ENCODE measurements at places on chromosomes 16 and 17. TPM values are rescaled to one million over a fixed set of nuclear protein-coding genes. Genes with fewer than 3 reads are reported as not detected.

KRTAP2-1 gene
- total RNA-seq: not detected

SEPTIN12 gene
- total RNA-seq: not detected

MGRN1 gene
- total RNA-seq: 26.4 TPM

GSG1L gene
- total RNA-seq: not detected

CDK3 gene
- total RNA-seq: 1.5 TPM

CD300C gene
- 0.76 TPM for total RNA-seq

MLST8 gene
- 58.6 TPM for total RNA-seq

HOXB3 gene
- 4.8 TPM for total RNA-seq

ITGAD gene
- total RNA-seq: not detected

SPECC1 gene
- 4.2 TPM for total RNA-seq

PRDM7 gene
- total RNA-seq: not detected

OSGIN1 gene
- 1.1 TPM for total RNA-seq

CA4 gene
- total RNA-seq: not detected

HOXB7 gene
- 7.1 TPM for total RNA-seq

SPN gene
- total RNA-seq: not detected

KREMEN2 gene
- not detected for total RNA-seq

- no peak for DNase-seq
Observed at GRCh38 chr17:21374441-21375161, 1.6 kb upstream of the KCNJ12 start.

- no peak for DNase-seq
Observed at GRCh38 chr17:354651-355556, 2.3 kb upstream of the RPH3AL start.

- DNase-seq: no peak
Observed at GRCh38 chr17:77242118-77242851, 101.5 kb downstream of the SEC14L1 start.

DNA sequence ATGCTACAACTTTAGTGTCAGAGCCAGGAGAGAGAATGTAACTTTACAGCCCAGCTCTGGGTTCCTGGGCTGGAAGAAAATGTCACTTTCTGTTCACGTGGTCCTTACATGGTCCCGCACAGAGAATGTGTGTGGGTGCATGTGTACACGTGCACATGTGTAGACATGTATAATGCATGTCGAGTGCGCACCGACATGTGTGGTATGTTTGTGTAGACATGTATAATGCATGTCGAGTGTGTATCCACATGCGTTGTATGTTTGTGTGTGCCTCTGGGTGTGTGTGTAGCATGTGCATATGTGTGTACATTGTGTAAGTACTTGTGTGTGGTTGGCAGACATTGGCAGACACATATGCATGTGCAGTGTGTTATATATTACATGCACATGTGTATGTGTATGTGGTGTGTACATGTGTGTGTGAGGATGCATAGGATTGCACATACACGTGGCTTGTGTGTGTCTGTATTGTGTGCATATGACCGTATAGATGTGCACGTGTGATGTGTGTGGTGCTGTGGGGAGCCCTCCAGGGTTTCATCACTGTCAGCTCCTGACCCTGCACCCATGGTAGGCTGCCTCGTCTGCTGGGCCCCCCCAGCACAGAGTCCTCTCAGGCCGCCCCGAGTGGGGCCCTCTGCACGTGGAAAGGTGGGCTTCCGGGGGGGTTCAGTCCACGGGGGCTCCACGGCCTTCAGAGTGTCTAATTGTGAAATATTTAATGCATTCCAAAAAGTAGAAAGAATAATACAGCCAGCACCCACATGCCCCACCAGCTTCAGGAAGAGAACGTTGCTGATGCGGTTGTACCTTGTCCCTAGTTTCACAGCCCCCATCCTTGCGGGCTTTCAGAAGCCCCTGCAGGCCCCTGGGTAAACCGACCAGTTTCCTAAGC, 214.2 kb upstream of the GSE1 start:
- no peak for DNase-seq

- no peak for DNase-seq
Observed at GRCh38 chr16:85927959-85928358, 29.0 kb downstream of the IRF8 start.

GRCh38 chr17:17818088-17818526, 18.7 kb downstream of the SREBF1 start:
- peak; percentile 68 for DNase-seq

GRCh38 chr16:56871172-56871593, 6.2 kb downstream of the SLC12A3 start:
- DNase-seq: peak; percentile 87

GRCh38 chr17:73795730-73796129, 151.5 kb upstream of the SDK2 start:
- DNase-seq: no peak

GRCh38 chr16:937723-938122, 33.1 kb downstream of the LMF1 start:
- DNase-seq: no peak

DNA sequence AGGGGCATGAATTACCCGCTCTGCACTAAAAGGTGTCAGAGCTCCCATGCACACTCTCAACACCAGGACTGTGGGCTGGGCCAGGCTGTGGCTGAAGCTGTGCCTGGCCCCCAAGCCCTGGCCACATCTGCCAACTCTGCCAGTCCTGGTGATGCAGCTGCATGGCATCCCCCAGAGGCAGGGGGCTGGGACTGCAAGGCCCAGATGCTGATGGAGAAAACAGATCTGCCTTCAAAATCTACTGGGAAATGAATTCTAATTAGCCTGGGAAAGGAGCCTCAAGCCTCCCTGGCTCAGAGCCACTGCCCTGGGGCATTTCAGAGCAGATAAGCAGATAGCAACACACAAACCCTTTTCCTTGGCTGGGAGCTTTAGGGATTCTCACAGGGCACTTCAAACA, 3.4 kb downstream of the CHST6 start:
- DNase-seq: peak; percentile 28

- DNase-seq: no peak
Observed at GRCh38 chr16:56513091-56513490, 6.7 kb downstream of the BBS2 start.

GRCh38 chr17:64382061-64382583, 8.5 kb downstream of the PECAM1 start:
- DNase-seq: no peak

- no peak for DNase-seq
Observed at GRCh38 chr17:74271281-74271680, 2.8 kb upstream of the DNAI2 start.

- DNase-seq: no peak
Observed at GRCh38 chr17:78988152-78988551, 8.4 kb upstream of the LGALS3BP start.

DNA sequence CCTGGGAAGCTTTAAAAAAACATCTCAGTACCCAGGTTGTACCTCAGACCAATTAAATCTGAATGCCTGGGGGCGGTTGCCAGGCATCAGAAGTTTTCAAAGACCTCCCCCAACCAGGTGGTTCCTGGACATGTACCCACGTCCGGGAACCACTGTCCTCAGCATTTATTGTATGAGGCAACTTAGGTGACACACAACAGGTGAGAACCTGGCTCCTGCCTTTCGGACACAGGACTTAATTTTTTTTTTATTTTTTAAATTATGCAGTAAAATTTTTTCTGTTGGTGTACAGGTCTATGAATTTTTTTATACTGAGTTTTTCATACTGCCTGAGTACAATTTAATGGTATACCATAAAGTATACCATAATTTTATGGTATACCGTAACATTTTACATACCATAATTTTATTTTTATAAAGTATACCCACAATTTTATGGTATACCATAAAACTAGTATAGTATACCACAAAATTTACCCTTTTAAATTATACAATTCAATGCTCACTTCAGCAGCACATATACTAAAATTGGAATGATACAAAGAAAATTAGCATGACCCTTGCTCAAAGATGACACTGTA, 38.7 kb upstream of the DHX8 start:
- no peak for DNase-seq

GRCh38 chr17:58556833-58557250, 42.4 kb upstream of the MTMR4 start:
- DNase-seq: no peak

DNA sequence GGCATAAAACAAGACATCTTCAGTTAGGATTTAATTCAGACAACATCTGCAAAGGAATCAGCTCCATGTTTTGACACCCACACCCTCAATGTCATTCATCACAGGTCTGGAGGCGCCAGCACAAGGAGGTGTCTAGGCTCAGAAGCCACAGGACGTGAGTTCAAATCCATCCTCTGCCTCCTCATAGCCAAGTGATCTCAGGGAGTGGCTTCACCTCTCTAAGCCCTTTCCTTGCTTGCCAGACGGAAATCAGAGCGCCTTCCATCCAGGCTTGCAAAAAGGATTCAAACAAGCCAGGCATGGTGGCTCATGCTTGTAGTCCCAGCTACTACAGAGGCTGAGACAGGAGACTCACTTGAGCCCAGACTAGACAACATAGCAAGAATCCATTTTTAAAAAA, 84.6 kb downstream of the GSG1L start:
- DNase-seq: no peak

DNA sequence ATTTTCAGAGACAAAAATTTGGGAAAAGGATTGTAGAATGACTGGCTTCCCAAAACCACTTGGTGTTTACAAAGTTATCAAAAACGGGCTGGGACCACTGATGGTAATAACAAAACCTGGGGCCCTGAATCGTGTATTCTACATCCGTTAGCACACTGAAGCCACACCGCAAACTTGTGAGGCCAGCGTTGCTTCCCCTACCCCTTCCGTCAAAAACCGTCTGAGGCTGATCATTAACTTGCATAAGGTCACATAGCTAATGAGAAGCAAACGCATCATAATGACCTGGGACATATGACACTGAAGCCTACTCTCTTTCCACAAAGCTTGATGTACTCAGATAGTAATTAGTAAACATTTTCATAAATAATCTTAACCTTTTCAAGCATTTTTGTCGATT, 704.3 kb downstream of the MAF start:
- DNase-seq: no peak

GRCh38 chr16:87436225-87437172, 44.4 kb downstream of the MAP1LC3B start:
- DNase-seq: peak; percentile 73

- peak; percentile 97 for DNase-seq
Observed at GRCh38 chr17:42895185-42895555, 5.4 kb upstream of the G6PC1 start.

- peak; percentile 51 for DNase-seq
Observed at GRCh38 chr17:34706029-34706428, 126.6 kb downstream of the TMEM132E start.

DNA sequence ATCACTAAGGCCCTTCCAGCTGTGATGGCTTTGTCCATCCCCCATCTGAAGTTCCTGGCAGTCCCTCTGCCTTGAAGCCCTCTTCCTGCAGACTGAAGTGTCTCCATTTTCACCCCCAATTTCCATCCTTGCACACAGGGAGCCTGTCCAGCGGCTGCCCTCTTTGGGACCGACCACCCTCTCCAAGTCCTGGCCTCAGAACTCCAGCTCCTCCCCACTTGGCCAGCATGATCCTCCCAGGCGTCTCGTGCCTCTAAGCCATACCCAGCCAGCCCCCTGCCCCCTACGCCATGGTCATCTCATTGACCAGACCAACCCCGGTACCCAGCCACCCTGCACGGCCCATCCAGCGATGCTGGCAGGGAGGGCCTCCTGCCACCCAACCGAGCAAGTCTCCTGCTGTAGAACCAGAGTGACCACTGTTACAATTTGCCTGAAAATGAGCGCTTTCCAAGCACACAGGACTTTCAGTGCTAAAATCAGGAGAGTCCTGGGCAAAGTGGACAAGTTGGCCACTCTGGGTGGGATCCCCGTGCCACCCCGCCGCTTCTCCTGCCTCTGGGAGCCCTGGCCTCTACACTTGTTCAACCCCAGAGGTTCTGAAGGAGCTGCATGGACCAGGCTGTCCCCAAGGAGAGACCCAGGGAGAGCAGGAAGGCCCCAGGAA, 362.0 kb downstream of the SEC14L1 start:
- DNase-seq: no peak

GRCh38 chr16:21950782-21951521, 2.2 kb upstream of the UQCRC2 start:
- DNase-seq: peak; percentile 63

- no peak for DNase-seq
Observed at GRCh38 chr17:19295473-19296135, 58.4 kb downstream of the EPN2 start.

- peak; percentile 61 for DNase-seq
Observed at GRCh38 chr16:87233928-87234327, 83.3 kb downstream of the C16orf95 start.

- DNase-seq: no peak
Observed at GRCh38 chr16:66295761-66296546, 70.5 kb upstream of the CDH5 start.

DNA sequence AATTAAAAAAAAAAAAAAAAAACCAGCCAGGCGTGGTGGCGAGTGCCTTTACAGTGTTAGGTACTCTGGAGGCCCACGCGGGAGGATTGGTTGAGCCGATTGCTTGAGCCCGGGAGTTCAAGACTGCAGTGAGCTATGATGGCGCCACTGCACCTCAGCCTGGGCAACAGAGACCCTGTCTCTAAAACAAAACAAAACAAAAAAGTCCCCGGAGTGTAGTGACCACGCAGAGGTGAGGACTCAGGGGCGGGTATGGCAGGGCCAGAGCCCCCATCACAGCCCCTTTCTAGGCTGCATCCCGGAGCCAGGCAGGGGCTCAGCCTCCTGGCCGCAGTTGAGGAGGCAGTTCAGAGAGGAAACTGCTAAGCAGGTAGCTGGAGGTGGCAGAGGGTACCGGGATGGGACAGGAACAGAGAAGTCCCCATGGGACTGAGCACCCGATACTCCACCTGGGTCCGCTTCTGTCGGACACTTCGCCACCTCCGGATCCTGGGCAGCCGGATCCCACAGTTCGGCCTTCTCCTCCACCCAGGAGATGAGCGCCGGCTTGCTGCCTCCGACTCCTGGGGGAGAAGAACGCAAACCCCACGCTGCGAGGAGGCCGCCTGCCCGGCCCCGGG, 800 bp downstream of the ZNF747 start:
- DNase-seq: peak; percentile 62

- DNase-seq: peak; percentile 77
Observed at GRCh38 chr17:39231591-39232551, 6.1 kb upstream of the STAC2 start.

- no peak for DNase-seq
Observed at GRCh38 chr16:1792836-1793577, 498 bp downstream of the IGFALS start.

DNA sequence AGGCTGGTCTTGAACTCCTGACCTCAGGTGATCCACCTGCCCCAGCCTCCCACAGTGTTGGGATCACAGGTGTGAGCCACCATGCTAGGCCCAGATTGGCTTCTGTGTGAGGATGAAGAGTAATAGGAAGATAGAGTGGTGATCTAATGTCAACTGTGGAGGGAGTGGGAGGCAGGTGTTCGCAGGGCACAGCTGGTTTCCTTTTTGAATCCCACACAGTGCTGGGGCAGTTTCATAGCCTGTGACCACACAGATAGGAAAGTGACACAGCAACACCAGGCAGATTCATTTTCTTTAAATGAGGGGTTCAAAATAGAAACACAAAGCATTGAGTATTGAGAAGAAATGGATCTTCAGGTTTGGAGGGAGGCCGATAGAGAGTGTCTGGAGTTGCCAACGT, 540.3 kb downstream of the WWOX start:
- no peak for DNase-seq

GRCh38 chr17:67434061-67434525, 57.0 kb downstream of the PITPNC1 start:
- DNase-seq: peak; percentile 23

All from GM23248 (cell line).